ENCODE measurements at places on chromosomes 16 and 17.

DNA sequence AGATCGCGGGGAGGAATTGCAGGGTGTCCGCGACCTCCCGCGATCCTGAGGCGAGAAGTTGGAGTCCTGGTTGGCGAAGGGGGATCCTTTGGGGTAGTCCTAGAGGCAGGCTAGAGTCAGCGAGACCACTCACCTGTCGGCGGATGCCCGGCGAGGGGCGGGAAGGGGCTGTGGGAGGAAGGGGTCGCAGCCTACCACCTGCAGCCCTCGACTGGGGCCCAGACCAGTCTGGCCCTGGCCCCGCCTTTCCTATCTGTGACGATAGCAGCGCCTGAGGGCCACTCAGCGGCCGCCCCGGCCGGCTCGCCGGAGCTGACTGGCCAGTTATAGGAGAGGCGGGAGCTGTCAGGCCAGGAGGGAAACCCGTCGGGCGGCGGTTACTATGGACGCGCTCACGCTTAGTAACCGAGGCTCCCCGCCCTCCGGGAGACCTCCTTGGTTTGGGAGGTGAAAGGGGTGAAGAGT lies at the start of gene TEKT3:
TEKT3 (minus strand) TSS at position 213 of the 465 bp plus-strand sequence. CDS start 10,012 bp downstream, outside the sequence.
- DNase-seq = peak; percentile 90

- no peak for DNase-seq
Measured at GRCh38 chr17:16181581-16181980, 33.8 kb downstream of the NCOR1 start.

- no peak for DNase-seq
Measured at GRCh38 chr16:49932434-49932833, 76.5 kb upstream of the ZNF423 start.

DNA sequence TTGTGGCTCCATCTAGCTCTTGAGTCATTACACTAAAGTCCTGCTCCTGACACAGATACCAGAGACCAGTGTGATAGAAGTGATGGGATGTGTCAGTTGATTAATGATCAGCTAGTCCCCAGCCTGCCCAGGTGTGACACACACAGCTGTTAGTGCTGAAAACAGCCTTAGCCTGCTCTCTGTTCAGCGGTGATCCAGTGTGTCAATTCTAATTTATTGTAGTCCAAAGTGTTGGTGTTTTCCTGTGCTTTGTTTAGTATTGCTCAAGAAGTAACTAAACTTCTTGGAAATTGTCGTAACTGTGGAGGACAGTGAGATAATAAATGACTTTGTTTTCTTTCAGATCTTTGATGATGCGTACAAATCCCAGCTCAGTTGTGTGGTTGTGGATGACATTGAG lies 92.3 kb downstream of the WNT3 start:
- no peak for DNase-seq

DNA sequence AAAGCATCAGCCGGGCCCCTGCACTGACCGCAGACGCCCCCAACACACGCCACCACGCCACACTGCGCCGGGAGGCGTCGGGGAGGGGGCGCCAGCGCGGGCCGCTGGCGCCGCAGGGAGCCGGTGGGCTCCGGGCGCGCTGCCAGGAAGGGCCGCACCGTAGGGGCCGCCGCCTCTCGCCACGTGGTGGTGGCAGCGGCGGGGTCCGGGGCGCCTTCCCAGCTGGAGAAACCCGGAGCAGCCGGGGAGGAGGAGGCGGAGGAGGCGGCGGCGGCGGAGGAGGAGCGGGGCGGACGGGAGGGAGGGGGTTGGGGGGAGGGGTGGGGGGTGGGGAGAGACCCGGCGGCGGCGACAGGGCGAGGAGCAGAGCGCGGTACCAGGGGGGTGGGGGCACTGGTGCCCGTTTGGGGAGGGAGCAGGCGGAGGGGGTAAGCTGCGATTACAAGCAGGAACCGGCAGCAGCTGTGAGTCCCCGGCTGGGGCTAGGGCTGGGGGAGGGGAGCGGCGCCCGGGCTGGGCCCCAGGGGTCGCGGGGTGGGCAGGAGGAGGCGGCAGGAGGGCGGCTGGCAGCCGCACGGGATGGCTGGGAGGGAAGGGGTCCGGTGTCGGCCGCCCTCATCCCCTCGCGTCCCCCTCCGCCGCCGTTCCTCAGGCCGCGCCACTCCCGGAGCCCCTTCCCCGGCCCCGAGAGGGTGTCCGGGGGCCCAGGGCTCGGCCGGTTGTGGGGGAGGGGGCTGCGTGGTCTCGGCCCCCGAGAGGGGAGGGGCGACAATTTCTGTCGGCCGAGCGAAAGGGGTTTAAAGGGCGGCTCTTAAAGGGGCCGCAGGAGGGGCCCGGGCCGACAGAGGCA lies at the start of gene TBKBP1:
TBKBP1 (plus strand) TSS at position 431 of the 850 bp plus-strand sequence. CDS start 1,952 bp downstream, outside the sequence.
- peak; percentile 47 for DNase-seq

- no peak for DNase-seq
Measured at GRCh38 chr16:23318639-23319038, 16.5 kb downstream of the SCNN1B start.

DNA sequence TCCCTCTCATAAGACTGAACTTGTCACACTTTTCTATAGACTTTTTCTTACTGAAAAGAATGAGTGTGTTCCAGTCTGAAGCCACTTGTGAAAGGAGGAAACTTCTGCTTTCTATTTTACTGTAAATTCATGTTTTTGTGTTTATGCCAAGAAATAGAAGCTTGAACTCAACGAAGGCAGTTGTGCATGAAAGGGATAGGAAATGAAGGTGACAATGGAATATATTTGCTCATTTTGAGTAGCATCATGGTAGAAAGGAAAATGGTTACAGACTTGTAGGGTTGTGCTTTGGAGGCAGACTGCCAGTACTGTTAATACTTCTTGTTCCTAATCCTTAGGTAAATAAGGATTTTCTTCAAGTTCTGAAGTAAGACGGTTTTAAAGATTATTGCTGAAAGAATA lies 8.1 kb downstream of the CLTC start:
- DNase-seq = no peak

- DNase-seq = no peak
Measured at GRCh38 chr17:36943250-36944191, 5.2 kb upstream of the AATF start.

- DNase-seq = peak; percentile 36
Measured at GRCh38 chr16:19502395-19503131, 19.3 kb downstream of the GDE1 start.

GRCh38 chr16:66988197-66988788 lies at the start of gene CES4A:
CES4A (plus strand) TSS chr16:66988589; CDS start chr16:66988773, 184 bp downstream.
- no peak for DNase-seq

DNA sequence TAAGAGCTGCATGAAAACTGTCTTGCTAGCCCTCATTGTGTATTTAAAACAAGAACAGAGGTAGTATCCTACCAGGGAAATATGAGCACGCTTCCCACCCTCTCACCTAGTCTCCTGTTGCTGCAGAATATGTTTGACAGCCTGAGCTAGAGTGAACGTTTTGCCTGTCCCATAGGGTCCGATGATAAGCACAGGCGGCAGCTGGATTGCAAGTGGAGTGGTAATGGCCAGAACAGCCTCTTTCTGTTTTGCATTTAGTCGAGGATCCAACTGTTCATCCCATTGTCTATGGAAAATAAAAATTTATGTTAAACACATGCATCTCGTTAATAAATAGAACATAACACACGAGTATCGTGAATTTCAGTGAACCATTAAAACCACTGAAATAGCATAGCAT lies 84.2 kb downstream of the HELZ start:
- no peak for DNase-seq

DNA sequence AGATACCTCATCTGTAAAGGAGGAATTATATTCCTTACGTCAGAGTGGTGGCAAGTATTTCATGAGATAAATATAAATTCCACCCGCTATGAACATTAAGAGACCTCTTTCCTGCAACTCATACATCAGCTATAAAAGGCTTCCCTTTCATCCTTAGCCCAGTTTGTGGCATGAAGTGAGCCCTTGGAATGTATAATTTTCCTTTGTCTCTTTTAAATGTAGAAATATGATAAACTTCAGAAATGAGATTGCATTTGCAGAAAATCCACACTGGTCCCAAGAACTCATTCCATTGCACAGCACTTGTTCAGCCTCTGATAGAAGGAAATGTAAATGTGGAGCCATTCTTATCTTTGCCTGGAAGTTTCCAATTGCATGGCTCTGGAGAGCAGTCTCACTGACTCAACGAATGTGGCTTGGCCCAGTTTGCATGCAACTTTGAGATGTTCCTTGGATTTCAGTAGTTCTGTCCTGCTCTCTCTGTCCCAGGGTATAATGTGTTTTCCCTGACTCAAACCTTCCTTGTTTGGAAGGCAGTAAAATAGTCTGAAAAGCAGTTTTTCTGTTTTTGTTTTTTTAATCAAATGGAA lies 746.4 kb downstream of the CDH11 start:
- no peak for DNase-seq

GRCh38 chr17:80751946-80752581 lies 207.4 kb downstream of the RPTOR start:
- no peak for DNase-seq

- DNase-seq = no peak
Measured at GRCh38 chr16:31005350-31006085, 4.9 kb downstream of the STX1B start.

DNA sequence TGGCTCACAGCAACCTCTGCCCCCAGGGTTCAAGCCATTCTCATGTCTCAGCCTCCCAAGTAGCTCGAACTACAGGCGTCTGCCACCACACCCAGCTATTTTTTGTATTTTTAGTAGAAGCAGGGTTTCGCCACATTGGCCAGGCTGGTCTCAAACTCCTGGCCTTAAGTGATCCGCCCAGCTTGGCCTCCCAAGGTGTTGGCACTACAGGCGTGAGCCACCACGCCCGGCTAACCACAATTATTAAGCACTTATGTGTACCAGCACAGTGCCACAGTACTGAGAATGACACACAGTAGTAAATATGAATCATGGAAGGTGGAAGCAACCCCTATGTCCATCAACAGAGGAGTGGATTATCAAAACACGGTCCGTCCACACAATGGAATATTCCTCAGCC lies 49.8 kb downstream of the COTL1 start:
- no peak for DNase-seq

GRCh38 chr16:14002416-14002990 lies 68.6 kb upstream of the MRTFB start:
- no peak for DNase-seq

DNA sequence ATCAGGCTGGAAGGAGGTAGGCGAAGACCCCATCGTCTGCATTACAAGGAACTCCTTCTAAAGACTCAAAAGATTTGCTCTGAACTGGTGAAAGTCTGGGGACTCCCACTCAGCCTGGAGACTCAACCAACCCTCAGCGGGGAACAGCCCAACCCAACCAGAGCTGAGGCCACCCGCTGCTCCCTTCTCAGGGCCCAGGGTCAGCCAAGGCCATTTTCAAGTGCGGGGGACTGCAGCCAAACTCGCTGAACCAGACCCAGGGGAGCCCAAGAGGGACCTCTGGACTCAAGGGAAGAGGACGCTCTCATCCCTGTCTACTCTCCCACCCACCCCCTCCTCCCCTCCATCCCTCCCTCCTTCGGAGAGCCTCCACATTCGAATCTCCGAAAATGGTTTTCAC lies 24.1 kb downstream of the XYLT1 start:
- peak; percentile 36 for DNase-seq

GRCh38 chr16:30780549-30780948 lies 6.5 kb downstream of the ZNF629 start:
- no peak for DNase-seq

DNA sequence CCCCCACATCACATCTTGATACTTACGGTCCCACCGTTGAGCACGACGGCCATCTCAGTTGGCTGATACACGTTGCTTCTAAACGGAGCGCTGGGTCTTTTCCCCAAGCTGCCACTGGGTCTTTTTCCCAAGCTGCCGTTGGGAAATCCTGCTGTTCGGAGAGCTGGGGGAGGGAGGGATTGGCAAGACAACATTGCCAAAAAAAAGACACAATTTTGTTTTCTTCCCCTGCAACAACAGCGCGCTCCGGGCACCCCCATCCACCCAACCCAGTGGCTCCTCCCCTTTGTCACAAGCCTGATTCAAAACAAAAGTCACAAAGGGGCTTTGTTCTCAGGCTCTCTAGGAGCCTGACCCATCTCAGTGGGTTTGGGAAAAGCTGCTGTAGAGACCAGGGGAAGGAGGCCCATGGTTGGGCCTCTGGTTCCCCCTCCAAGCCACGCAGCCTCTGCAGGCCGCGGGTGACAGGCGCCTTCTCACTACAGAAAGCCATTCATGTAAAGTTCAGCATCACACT lies 22.8 kb downstream of the GPRC5B start:
- DNase-seq = no peak

DNA sequence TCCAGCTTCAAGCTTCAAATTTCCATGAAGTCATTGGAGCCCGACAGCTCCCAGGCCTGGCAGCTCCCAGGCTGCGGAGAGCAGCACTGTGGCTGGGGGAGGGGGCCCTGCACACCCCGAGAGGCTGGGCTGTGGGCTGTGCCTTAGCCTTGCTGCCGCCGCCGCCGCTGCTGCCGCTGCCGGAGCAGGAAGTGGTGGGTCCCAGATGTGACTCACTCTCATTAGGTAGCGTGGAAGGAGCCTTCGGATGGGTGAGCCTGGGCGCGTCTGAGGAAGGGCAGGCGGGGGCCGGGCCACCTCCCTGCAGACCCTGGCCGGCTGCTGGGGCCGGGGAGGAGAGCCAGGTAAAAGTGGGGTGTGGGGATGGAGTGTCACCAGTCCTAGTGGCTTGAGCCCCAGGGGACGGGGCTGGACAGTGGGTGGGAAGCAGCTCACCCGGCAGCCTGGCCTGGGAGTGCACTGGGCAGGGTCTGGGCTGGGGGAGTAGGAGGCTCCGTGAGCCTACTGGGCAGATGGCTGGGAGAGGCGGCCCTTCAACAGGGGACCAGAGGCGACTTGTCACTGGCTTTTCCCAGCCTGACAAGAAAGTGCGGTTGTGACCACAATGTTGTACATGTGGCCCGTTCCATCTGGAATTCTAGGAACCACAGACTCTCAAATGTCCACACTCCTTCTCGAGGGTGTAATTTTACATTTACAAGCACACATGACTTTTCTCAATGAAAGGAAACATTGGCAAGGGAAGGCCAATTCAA lies at the start of gene ADCY7:
ADCY7 (plus strand) TSS at position 215 of the 755 bp plus-strand sequence. CDS start 21,629 bp downstream, outside the sequence.
- DNase-seq = peak; percentile 69

DNA sequence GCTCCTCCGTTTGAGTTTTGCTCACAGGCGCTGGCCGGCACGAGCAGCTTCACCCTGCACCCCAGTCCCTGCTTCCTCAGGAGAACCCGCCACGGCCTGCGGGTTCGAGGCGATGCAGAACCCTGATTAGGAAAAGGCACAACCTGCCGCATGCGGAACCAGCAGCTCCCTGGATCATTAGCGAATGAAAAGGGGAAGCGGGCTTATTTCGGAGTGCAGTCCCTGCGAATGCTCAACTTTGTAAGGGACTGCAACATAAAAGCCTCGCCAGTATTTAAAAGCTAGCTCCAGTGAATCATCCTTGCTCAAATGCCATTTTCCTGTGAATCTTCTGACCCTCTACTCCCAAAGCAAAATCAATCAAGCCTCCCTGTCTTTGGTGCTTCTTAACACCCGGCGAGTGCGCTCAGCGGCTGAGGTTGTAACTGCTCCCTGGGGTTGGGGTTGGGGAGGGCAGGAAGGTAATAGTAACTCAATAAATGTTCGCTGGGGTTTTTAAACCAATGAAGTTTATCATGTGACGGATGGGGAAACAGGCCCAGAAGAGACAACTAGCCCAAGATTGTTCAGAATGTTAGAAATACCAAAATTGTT lies 678 bp upstream of the AKAP10 start:
- no peak for DNase-seq

Measured in left ventricle myocardium inferior (tissue), 1 donor.